ENCODE measurements at places on chromosomes 11 and 22.

GRCh38 chr11:48129697-48130395, 86.8 kb upstream of the OR4B1 start:
- no peak for DNase-seq

DNA sequence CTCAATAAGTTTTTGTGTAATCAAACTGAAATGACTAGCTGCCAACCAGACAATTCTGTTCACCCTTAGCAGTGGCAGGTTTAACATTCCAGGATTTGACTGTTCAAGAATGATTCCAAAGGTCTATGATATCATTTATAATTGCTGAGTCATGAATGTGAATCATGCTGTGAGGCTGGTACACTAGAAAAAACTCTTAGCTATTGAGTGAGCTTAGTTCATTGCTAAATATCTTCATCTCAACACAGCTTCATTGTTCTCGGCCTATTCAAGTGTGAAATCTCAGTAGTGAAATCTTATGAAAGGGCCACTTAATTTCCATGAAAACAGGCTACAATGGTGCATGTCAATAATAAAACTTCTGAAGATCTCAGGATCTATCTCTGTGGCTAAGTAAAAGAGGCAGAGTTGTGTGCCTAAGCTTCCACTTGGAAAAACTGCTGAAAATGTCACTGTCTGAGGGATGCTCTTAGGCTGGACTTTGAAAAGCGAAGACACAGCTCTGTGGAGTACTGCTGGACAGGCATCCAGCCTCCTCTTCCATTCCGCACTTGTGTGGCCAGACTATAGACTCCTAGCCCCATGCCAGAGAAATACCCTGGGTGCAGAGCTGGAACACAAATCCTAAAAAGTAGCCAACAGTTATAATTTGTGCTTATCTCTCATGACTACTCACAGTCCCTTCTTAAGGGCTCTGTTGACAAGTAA, 12.8 kb downstream of the AQP11 start:
- DNase-seq = peak; percentile 66

GRCh38 chr11:28505232-28505631, 397.0 kb downstream of the METTL15 start:
- no peak for DNase-seq

DNA sequence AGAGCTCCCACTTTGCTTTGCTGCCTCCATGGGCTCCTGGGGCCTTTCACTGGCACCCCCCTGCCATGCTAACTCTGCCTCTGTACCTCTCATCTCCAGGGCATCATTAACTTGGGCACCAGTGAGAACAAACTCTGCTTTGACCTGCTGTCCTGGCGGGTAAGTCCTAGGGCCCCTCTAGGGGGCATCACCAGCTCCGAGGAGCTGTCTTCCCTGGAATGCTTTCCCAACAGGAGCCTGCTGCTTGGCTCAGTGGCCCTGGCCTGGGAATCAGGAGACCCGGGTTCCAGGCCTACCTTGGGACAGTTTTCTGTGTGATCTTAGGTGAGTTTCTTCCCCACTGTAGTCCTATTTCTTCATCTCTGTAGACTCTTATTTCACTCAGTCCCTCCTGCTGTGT, 5.1 kb downstream of the ACCS start:
- DNase-seq = no peak

DNA sequence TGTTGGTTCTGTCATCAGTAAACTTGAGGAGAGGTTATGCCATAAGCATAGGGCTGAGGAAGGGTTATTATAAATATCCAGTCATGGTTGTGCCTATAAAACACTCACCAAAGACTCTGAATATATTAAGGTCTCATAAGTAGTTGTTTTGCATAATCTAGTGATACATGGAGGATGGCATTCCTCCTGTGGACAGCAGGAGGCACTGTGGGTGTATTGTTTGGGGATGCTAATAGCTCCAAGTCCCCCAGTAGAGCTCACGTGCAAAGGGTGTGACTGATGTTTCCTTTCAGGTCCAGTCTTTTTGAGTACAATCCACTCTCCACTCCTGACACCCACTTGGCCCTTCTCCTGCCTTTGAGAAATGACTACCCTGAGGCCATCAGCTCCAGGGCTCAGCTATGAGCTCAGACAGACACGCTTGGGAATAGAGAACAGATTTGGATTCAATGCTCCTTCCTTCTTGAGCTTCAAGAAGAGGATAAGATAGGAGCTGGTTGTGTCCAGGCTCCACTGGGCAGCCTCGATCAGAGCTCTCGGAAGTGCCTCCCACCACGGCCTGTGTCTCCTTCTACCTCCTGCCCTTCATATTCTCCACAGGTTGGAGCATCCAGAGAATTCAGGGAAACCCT, 85.2 kb upstream of the IGLL5 start:
- DNase-seq = no peak

- DNase-seq = no peak
Observed at GRCh38 chr22:48974443-48975315, 853.0 kb downstream of the BRD1 start.

DNA sequence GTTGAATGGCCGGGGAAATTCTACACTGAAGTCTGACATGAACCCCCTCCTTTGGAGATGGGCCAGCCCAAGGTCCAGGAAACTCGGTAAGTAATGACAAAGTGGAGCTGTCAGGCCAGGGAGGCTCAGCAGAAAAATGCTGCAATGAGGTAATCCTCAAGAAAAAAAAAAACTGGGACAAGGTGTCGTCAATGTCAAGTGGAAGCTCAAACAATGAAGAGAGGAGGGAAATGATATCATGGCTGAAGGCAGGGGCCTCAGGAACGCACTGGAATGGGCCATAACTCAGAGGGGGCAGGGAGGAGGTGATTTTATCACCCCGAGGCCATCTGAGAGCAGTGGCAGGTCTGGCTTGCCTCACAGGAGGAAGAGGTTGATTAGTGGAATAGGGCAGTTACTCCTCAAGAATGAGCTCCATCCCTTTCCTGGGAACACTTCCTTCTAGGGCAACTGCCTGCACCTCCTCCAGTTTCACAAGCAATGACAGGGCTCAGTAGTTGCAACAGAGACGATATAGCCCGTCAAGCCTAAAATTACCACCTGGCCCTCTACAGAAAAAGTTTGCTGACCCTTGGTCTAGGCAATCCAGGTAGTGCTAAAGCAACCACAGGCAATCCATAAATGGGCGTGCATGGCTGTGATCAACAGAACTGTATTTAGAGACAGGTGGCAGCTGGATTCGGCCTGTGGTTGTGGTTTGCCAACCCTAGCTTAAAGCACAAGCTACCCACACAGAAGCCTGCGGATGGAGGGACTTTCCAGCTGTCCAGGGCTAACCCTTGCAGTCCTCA, 65.2 kb downstream of the FBXO7 start:
- DNase-seq = peak; percentile 73

DNA sequence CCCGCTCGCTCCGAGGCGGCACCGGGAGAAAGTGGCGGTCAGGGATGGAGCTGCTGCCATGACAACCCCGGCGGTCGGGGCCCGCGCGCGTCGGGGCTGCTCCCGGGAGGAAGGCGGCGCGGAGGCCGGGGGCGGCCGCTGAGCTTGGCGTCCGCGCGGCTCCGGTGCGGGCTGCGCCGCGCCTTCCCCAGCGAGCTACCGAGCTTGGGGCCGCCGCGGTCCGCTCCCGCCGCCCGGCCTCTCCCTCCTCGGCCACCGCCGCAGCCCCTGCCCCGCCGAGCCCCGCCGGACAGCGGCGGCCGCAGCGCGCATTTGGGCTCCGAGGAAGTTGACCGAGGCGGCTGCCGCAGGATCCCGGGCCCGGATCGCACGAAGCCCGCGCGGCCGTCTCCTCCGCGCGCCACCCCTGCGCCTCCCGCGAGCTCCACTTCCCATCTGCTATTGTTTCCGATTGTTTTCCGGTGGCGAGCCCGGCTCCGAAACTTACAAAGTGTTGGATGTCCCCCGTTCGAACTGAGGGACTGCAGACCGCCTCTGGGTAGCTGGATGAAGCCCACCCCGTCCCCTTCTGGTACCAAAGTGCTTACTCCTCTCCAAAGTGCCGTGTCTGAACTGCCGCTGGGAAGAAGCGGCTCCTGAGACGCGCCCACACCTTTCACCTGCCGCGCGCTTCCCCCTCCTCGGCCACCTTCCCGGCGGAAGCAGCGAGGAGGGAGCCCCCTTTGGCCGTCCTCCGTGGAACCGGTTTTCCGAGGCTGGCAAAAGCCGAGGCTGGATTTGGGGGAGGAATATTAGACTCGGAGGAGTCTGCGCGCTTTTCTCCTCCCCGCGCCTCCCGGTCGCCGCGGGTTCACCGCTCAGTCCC, 540.3 kb downstream of the NTM start:
- peak; percentile 61 for DNase-seq

- no peak for DNase-seq
Observed at GRCh38 chr11:85989746-85990145, 79.1 kb downstream of the PICALM start.

DNA sequence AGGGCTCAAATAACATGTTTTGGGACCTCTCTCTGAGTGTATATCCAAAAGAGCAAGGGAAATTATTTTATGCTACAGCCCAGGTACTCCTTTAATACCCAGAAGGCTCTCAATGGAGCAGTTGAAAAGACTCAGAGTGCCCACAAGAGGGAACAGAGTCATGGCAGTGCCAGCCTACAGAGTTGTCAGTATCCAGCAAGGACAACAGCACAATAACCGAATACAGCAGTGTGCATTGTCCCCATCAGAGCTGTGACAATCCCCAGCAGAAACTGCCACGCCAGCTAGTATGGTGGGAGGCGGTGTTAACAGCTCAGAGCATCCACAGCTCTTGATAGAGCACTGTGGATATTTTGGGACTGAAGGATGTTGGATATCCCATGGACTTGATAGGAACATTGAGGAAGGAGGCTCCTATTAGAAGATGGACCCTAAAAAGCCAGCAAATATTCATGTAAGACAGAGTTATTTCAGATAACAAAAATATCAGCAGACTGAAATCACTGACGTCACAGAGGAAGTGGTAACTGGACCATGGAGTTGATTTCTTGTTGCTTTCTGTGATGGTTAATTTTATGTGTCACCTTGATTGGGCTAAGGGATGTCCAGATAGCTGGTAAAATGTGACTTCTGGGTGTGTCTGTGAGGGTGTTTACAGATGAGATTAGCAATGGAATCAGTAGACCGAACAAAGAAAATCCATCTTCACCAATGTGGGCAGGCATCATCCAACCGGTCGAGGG, 17.7 kb upstream of the PAFAH1B2 start:
- no peak for DNase-seq

GRCh38 chr11:14764579-14765527, 121.2 kb downstream of the PDE3B start:
- no peak for DNase-seq

DNA sequence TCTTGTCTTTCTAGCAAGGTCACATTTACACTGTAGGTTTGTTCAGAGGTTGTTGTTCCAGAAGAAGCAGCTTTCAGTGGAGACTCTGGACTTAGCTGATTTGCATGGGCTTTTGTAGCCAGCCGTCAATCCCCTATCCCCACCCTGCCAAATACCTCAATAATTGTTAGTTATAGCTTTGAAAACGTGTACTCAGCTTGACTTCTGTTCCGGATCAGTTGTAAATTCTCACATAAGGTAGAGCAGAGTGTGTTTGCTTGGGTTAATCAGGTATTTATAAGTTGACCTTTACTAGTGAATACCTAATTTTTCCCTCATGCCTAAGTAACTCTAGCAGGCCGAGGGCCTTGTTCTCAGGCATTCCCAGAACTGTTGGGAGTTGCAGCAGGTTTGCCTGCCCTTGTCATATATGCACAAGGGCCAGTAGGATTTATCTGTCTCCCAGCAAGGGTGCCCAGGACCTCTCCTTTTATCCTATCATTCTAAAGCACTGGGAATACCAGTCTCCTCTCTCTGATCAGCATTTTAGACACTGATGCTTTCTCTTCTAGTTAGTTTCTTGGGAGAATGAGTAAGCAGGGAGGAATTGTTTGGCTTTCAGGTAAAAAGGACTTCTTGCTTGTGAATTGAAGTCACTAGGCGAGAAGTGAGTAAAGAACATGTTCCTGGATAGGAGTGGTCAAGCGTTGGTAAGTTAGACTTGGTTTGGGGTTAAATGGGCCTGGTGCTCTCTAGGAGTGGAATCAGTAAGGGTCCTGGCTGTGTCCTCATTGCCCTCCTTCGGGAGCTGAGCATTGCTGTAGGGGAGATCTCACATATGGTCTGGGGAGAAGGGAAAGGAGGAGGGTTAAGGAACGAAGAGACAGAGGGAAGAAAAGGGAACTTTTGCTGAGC, 22.1 kb downstream of the STIM1 start:
- peak; percentile 53 for DNase-seq

DNA sequence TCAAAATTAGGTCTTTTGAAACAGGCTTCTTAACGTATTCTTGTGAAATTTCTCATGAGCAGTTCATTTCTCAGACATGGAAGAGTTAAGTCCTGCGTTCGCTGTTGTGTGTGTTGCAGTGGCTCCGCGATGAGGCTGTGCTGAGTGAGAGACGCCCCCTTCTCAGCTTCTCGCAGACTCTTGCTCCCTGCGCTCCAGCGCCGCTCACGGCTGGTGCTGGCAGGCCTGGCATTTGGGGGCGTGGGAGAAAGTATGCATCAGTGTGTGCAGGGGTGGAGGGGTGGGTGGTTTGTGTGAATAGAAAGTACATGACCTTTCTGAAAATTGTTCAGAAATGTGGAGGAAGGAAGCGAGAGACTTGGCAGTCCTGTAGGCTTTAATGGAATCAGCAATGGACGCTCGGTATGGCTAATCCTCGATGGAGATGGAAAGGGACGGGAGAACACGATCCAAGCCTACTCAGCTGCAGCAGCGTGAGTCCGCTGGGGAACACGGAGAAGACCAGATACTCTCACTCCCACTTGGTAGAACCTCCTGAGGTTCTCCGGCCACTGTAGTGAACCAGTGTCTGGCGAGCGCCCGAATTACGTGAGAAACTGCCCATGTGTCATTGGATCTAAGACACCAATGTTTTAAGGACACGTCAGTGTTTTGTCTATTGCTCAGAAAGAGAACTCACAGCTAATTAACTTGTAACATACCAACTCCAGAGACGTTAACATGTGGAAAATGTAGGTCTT, 5.9 kb downstream of the TAB1 start:
- no peak for DNase-seq

- peak; percentile 33 for DNase-seq
Observed at GRCh38 chr22:30602049-30602448, 4.9 kb upstream of the TCN2 start.

DNA sequence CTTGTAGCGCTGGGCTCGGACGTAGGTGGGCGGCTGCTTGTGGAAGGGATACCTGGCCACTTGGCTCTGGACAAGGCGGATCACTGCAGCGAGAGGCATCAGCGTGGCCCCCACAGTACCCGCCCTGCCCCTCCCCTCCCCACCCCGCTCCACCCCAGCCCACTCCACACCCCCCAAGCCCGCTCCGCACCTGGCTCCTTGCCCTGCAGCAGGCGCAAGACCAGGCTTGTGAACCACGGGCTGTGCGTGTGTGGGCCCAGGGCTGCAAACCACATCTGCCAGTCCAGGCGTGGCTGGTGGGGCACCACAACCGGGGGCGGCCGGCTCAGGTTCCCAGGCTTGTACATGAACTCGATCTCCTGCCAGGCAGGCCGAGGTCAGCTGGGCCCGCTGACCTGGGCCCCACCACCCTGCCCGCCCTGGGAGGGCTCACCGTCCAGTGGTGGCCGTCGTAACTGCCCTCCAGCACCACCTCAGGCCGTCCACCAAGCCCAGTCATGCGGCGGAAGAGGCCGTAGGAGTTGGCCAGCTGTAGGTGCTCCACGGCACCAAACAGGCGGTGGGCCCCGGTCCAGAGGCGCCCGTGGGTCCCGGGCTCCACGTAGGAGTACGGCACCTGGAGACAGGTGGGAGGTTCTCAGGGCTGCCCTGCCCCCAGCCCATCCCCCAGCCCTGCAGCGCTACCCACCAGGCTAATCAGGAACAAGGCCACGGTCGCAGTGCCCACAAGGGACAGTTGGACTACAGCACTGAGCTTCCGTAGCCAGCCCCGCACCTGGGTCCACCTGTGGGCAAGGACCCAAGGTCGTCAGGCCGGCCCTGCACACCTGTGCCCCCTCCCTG, 2.9 kb downstream of the LMF2 start:
- no peak for DNase-seq

GRCh38 chr22:36549033-36549432, 20.1 kb upstream of the EIF3D start:
- DNase-seq = no peak
